ENCODE measurements at places on chromosomes 5 and 9.
A peak's percentile ranks its signal among the peaks of the same experiment; 100 is the strongest.

DNA sequence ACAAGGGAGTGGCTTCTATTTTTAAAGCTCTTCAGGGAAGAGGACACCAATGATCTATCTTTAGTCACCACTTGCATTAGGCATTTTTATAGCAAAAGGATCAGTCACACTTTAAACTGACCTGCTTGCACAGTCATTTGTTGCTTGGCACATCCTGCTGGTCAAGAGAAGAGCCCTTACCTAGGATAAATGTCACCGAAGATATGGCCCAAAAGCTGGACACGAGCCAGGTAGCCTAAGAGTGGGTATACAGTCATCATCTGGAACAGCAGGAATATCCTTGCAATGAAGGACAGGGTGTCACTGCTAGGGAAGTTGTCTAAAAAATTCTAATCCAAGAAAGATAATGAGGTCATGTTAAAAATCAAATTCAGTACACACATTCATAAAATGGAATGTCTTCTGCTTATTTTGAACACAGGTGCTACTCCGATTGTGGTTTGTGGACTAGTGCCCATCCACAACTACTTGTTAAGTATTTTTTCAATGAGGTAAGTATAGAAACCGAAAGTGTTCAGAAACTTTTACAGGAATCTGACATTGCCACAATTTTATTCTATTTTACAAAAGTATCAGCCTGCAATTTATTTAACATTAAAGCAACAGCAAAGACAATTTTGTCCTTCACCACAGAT lies 78.4 kb downstream of the SLC38A9 start:
- peak; percentile 12 for DNase-seq

- DNase-seq: no peak
Measured at GRCh38 chr9:89454498-89455355, 43.2 kb downstream of the SEMA4D start.

GRCh38 chr5:16520841-16521240 lies 55.2 kb upstream of the ZNF622 start:
- no peak for DNase-seq

- DNase-seq: no peak
Measured at GRCh38 chr5:113817683-113818082, 304.2 kb downstream of the YTHDC2 start.

DNA sequence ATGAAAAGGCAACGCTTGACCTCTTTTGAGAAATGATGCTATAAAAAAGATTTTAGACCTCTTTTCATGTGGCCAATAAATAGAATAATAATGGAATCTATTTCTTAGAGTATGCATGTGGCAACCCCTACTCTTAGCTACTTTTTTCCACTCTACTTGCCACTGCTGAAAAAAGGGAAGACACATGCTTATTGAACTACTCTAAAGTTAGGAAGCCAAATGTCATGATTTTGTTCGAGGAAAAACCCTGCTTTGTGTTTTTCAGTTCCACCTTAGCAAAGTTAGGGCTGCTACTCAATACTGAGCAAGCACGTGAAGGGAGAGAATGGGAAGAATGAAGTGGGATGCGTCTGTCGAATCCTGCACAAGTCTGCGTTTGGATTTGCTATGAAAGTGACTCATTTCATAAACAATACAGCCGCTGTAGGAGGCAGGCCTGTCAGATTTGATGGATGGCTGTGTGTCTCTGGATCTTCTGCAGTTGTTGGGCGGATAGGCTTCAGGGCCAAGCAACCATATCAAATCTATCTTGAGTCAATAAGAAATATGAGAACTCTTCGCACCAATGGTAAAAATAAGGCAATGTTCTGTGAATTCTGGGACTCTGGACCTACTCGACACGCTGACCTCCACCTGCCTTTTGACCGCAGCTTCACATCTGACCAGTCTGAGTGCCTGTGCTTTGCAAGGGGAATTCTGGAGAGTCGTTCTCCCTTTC lies 333.6 kb downstream of the PIK3R1 start:
- no peak for DNase-seq

- DNase-seq: no peak
Measured at GRCh38 chr5:61277781-61278180, 54.3 kb upstream of the ZSWIM6 start.

- DNase-seq: no peak
Measured at GRCh38 chr5:175731172-175731571, 73.3 kb downstream of the HRH2 start.

- no peak for DNase-seq
Measured at GRCh38 chr9:89395931-89396710, 77.8 kb downstream of the SECISBP2 start.

DNA sequence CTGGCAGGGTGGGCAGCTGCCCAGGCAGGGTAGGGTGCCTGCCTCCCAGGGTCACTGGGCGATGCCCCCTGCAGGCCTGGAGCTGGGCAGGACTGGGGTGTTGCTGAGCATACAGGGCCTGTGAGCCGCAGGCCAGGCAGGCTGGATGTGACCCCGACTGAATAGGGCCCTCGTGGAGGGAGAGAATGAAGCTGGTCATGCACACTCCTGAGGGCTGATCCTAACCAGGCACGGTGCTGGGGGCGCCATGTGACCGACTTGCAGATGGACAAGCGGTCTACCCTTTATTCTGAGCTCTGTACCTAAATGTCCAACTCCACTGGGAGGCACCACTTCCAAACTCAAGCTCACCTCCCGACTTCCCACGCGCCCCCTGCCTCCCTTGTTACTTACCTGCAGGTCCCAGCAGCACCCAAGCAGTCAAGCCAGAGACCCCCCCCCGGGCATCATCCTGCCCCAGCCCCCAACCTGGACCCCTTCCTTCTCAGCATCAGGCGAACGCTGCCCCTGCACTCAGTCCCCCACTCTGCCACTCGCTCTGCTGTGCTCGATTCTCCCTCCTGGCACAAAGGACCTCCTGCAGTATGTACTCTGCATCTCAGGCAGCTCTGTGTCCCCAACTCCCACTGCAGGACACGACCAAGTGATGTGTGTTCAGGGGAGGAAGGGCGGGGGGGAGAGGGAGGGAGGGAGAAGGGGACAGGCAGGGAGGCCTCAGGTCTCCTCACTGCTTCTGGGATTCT lies 76.8 kb upstream of the PHYKPL start:
- DNase-seq: no peak

- no peak for DNase-seq
Measured at GRCh38 chr9:117253261-117253660, 161.6 kb downstream of the ASTN2 start.

- DNase-seq: peak; percentile 44
Measured at GRCh38 chr5:96256795-96257470, 176.1 kb downstream of the PCSK1 start.

GRCh38 chr9:441126-441525 lies 226.5 kb downstream of the DOCK8 start:
- DNase-seq: no peak

DNA sequence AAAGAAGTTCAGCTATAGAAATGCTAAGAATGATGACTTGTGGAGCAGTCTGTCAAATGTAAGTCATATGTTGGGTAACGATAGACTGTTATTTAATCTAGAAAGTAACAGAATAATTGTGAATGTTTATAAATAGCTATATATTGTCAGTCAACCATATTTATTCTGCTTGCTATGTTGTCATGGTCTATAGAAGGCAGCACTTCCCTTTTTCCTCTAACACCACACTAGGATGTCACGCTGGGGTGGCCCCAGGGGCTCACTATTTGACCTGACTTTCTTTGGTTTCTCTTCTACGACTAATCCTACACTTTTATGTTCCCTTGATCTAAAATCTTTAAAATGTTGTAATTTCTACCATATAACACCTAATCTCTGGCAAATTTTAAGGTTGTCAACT lies 20.5 kb downstream of the ERAP2 start:
- DNase-seq: no peak

DNA sequence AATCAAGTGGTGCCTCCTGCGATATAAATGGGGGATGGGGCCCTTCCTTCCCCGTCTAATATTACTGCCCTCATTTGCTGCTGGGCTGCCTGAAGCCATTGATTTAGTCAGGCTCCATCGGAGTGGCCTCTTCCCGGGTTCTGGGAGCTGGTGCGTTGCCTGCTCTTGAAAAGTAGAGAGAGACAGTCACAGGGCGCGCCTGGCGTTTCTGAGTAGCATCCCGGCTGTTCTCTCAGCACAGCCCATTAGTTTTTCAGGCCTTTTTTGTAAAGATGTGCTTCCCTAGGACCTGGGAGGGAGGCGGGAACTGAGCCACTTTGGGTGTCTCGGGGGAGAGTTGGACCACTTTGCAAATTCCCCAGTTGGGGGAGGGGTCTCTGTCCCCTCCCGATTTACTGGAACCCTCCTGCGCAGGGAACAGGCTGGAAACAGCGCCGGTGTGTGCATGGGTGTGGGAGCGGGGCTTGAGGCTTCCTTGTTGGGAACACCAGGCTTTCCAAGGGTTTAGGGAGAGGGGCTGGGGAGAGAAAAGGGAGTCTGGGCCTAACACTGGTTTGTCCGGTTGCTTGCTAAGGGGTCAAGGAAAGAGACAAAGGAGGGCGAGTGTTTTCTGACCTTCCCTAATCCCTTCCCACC lies 4.7 kb downstream of the PRDM6 start:
- no peak for DNase-seq

DNA sequence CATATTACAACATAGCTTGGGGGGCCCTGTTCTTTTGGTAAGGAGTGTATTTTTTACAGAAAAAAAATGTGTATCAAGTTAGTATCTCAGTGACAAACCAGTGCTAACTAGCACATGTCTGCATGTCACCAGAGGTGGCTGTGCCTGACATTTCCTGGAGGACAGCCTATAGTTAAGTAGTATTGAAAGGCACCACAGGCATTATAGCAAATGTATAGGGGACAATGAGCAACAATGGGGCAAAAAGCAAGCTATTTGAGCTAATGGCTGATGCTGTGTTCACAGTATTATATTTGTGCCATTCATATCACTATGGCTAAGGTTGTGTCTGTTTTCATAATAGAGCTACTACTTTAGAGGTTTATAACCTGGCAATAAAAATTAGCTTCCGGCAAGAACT lies 1644.0 kb downstream of the MAT2B start:
- DNase-seq: no peak

GRCh38 chr5:141084487-141084989 lies 9.9 kb upstream of the PCDHB2 start:
- DNase-seq: peak; percentile 81

GRCh38 chr9:76245518-76245917 lies 148.7 kb downstream of the RFK start:
- no peak for DNase-seq

- no peak for DNase-seq
Measured at GRCh38 chr9:121756474-121757280, 105.2 kb downstream of the DAB2IP start.

- DNase-seq: no peak
Measured at GRCh38 chr5:132057498-132058255, 2.8 kb upstream of the IL3 start.

Measured in RKO (cell line).